AG08396 (cell line): ENCODE measurements at places on chromosomes 5 and 9.
A peak's percentile ranks its signal among the peaks of the same experiment; 100 is the strongest.

- no peak for DNase-seq
Observed at GRCh38 chr5:113378514-113378913, 56.3 kb downstream of the TSSK1B start.

GRCh38 chr5:177332031-177332895 lies 19.2 kb downstream of the LMAN2 start:
- no peak for DNase-seq

DNA sequence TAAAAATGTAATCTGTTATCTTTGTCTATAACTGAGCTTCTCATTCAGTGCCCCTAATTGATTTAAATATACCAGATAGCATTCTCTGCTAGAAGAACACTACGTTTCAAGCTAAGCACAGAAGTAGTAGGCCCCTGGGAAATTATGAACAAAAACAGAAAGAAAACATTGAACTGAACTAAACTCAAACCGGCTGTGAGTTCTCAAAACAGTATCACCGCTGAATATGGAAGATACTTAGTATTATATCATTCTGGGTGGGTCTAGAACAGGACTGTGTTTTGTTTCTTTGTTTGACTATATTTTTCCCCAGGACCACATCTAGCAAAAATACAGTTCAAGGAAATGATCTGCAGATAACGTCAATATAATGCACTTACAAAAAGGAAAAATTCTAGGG lies 95.1 kb upstream of the HMHB1 start:
- DNase-seq = no peak

DNA sequence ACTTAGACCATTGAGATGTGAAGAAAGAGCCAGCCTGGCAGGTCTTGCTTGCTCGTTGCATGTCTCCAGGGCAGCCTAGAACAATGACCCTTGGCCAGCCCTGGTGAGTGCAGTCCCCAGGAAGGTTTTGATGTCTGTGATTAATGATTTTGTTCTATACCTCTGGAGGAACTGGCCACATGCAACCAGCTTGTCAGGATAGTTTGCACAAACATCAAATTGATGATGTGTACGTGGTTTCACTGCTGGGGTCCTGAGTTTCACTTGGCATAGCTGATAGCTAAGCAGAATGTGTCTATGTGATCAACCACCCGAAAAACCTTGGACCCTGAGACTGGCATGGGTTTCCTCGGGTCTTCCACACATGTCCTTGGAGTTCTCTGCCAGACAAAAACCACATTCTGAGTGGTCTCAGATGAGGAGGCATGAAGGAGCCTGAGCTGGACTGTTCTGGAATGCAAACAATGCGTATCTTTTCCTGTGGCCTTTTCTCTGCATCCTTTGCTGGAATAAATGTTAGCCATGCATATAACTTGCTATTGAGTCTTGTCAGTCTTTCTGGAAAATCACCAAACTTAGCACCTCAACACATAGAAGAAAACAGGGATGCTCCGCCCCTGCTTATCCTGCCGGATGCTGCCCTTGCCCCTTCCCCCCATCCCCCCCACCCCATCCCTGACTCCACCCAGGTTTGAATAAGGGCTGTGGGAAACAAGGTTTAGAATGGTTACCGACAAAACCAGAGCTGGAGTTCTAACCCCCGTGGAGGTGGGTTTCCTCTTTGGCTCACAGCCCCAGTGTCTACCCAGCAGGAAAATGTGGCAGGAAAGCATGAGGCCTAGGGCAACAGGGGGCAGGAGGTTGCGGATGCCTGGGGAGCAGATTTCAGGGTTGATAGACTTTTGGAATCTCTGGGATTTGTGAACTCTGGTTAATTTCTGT lies 50.1 kb upstream of the ANKRD33B start:
- DNase-seq = peak; percentile 68
